DMS153 (cell line): ENCODE measurements at places on chromosomes 7 and 10.

DNA sequence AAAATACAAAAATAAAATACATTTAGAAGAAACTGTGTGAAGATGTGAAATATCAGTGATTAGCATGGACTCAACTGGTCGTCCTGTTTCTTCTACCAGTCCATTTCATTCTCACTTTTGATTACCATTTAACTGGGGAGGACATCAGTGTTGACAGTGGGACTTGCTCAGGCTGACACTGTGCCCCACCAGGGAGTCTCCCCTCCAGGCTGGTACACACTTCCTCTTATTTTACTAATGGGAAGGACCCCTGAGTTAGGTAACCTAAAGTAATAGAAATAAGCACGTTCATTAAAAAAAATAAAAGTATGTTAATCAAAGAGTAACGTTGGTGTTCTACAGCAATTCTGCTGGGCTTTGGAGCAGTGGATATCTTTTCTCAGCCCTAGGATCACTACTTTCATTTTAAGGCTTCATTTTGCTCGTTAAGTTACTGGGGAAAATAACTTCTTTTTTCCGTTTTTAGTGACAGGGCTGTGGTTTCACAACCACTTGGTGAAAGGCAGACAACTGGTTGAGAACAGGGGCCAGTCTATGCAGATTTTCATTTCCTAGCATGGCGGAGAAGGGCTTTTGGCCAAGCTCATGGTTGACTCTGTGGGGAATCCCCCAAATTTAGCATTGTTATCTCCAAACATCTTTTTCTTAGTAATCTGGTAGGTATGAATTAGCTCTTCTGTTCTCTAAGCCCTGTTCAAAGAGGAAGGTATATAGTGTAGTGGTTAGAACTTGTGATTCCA lies 2.1 kb downstream of the SNX10 start:
- DNase-seq: no peak

GRCh38 chr7:150663802-150664494 lies 21.6 kb upstream of the GIMAP2 start:
- no peak for DNase-seq

DNA sequence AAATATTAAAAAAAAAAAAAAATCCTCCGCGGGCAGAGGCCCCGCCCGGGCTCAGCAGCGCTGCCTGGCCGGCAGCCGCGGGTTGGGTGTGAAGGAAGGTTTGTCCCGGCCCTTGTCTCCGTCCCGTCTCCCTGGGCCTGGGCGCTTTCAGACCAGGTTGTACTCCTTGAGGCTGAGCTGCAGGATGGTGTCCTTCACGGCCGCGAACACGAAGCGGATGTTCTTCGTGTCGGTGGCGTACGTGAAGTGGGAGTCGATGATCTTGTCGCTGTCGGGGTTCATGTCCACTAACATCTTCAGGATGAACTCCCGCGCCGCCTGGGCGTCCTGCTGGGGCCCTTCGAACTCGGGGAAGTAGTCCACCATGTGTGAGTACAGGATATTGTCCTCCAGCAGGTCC lies 123.7 kb upstream of the KCTD7 start:
- DNase-seq: no peak

DNA sequence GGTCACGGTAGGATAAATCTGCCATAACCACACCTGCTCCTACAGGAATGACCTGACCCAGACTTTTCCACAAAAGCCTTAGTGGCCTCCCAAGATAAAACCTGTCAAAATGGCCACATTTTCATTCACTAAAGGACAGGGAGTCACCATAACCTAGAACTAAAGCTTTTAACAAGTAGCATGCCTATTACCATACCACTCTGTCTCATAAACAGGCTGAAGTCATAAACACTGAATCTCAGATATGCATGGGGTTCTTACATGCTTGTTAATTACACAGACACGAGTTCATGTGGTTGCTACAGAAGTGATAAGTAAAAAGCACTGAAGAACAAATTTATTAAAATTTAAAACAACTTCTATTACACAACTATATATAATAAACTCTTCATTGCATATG lies 56.0 kb downstream of the HIPK2 start:
- no peak for DNase-seq

DNA sequence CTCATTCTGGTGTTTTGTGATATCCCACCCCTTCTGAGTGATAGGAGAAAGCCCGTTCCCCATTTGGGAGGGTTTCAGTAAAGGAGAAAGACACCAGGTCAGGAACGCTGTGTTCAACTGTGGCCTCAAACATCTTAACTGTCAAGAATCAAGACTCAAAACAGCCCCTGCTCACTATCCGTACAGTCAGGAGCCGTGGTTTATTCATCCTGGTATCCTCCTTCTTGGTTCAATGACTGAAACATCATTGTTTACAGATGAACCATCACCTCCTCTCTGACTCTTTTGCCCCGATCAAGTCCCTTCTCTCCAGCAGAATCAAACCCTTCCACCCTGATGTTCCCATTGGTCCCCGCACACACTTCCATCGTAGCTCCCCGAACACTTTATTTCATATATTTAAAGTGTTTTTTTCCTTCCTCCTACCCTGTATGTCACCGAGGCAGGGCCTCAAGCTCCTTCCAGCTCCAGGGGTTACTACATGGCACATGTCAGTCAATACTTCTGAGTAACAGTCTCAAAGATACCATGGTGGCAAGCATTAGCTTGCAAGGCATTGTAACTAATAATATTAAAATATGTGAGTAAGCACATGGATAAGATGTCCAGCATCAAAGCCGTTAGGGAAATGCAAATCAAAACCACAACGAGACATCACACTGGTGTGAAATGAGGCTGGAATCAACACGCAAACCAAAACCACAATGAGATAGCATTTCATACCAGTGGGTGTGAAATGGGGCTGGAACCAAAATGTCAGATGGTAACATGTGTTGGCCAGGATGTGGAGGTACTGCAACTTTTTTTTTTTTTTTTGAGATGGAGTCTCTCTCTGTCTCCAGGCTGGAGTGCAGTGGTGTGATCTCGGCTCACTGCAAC lies 124.7 kb upstream of the C1QL3 start:
- no peak for DNase-seq

DNA sequence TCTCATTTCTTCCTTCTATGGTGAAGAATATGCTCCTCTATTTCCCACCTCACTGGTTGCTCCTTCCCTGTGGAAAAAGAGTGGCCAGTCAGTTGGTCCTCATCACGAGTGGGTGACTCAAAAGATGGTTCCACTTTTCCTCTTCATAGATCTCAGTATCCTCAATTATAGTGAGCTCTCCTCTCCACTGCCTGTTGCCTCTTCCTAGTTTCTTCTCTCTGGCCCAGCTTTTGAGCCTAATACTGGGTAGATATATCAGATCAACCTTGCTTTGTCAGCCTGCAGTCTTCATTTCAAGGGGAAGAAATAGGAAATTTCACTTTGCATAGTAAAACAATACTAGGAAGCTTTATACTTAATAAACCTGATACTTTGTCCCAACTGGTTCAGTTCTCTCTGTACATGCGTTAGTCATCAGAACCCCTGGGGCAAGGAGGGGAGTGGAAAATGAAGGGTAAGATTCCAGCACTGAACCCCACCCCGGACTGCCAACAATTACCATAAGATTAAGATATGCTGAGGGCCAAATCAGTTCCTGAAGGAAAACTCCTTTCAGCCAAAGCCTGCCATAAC lies 15.5 kb upstream of the WNT16 start:
- DNase-seq: no peak

DNA sequence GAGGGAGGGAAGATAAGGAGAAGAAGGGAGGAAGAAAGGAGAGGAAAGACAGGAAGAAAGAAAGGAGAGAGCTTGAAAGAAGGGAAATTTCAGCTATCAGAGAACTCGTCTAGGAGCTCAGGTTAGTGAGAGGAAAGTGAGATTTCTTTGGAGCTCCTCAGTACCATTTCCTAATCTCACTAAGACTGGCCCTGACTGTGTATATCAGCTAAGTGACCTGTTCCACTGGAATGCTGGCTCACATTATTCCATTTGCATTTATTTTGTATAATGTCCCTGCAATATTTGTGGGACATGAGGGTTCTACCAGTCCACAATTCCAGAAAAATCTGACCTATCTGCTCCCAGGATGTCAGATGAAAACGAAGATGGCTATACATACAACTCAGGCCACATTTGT lies 114.7 kb upstream of the CELF2 start:
- no peak for DNase-seq

- DNase-seq: no peak
These were observed 209.6 kb downstream of the EMX2 start for GRCh38 chr10:117752103-117752502.

GRCh38 chr7:99728615-99729014 lies 6.4 kb downstream of the CYP3A7 start:
- no peak for DNase-seq

- no peak for DNase-seq
These were observed 67.5 kb upstream of the IGFBP3 start for GRCh38 chr7:45988405-45989057.

GRCh38 chr7:157684909-157685429 lies 348.2 kb downstream of the DNAJB6 start:
- no peak for DNase-seq

DNA sequence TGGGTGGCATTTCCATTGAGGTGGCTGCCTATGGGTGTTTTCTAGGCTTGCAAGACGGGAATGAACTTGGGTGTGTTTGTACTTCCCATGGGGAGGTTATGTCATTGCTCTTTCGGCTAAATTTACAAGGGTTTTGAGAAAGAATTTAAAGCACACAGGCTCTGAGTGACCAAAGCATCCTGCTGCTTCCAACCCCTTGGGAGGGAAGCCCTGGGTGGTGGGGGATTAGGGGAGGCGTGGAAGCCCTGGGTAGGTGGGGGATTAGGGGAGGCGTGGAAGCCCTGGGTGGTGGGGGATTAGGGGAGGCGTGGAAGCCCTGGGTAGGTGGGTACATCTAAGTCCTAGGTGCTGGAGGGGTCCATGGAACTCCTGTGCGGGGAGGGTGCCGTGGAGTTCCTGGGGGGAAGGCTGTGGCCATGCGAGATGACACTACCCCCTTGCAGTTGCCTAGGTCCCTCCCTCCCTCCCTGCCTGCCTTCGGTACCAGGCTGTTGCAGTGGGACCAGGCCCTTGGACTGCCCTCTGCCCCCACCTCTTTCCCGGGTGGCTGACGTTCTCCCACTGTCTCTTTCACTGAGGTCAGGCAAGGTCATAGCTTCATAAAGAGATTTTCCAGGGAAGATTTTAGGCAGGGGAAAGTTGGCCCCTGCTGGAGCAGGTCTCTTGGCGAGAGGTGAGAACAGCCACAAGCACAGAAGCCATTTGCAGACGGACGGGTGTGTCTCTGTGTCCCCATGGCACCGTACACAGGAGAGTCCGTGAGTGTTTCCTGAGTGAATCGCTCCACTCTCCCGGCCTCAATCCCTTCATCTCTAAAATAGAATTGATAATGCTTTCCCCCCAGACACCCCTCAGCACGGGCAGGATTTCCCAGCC lies 19.5 kb downstream of the PRF1 start:
- DNase-seq: no peak

- DNase-seq: no peak
These were observed 53.2 kb upstream of the ABCB4 start for GRCh38 chr7:87528730-87529129.

GRCh38 chr7:127933146-127933545 lies 98.1 kb downstream of the LRRC4 start:
- DNase-seq: no peak

DNA sequence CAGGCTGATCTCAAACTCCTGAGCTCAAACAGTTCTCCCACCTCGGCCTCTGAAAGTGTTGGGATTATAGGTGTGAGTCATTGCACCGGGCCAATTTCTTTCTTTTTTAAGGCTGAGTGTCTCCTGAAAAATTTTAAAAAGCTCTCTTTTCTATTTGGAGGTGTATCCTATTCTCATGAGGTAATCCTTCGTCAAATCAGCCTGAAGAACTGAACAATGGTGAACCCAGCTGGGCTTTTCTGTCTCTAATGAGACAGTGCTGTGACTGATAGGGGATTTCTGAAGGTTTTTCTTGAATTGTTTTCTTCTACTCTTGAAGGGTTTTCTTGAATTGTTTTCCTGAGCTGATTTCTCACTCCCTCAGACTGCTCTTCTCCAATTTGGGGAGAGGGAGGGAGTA lies 30.9 kb upstream of the CALU start:
- no peak for DNase-seq

GRCh38 chr7:31782411-31782991 lies 95.5 kb downstream of the PPP1R17 start:
- DNase-seq: peak; percentile 55

GRCh38 chr10:74910241-74910975 lies 84.0 kb downstream of the KAT6B start:
- DNase-seq: no peak

- no peak for DNase-seq
These were observed 3.1 kb upstream of the ZNF12 start for GRCh38 chr7:6709808-6710207.

DNA sequence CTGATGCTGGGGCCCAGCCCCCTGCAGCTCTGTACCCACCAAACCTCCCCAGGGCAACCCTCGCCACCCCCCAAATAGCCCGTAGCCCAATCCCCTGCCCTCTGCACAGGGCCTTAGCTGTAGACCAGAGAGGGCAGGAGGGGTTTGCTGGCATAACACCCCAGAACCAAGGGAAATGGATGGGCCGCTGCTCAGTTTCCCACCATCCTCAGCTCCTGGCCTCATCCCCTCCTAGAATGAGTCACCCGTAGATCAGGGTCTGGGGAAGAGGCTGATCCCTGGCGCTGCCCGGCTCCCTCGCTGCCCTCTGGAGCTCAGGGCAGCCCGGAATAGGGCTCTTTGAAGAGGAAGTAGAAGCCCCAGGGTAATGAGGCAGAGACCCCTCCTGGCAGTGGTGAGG lies 31.2 kb downstream of the LDB3 start:
- DNase-seq: no peak

GRCh38 chr7:34837316-34837715 lies 179.3 kb downstream of the NPSR1 start:
- DNase-seq: peak; percentile 57

DNA sequence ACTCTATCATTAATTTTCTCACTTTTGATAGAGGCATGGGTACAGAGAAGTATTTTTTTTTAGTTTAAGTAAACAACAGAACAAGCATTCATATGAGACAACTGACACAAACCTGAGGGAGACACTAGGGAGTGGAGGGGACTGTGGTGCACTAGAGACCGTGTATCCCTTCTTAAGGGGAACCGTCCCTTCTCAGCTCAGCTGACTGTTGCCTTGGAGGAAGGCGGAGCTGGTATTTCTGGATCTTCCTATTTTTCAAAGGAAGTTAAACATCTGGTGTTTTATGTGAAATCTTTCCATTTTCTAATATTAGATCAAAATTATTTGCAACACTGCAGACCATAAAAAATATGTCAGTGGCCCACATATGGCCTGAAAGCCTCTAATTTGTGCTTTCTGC lies 113.6 kb upstream of the MACROH2A2 start:
- DNase-seq: no peak

DNA sequence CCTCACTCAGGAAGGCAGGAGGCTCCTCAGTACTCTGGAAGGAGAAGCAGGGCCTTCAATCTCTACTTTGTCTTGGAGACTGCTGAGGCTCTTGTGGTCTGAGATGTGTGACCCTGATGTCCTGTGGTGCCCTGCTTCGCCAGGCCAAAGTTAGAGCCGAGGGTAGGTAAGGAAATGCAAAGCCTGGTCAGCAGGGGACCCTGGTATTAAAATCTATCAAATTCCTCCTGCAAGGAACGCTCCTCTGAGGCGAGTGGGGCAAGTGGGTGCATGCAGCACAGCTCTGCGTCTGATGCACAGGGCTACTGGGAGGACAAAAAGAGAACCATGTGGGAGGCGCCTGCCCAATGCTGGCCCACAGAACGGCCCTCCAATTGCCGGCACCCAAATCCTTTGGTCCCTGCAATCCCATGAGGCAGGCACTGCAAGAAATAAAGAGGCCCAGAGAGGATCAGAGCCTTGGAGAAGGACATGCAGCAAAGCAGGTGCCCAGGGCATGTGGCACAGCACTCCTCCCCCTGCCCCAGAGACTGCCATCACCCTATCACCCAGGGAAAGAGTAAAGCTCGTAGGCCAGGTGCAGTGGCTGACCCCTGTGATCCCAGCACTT lies 23.1 kb upstream of the ZMIZ1 start:
- no peak for DNase-seq
